Ovary (tissue), 10 donors: ENCODE measurements at places on chromosomes 3 and 15. TPM values are rescaled to one million over a fixed set of nuclear protein-coding genes. Genes with fewer than 3 reads are reported as not detected.
A peak's percentile ranks its signal among the peaks of the same experiment; 100 is the strongest.

DNA sequence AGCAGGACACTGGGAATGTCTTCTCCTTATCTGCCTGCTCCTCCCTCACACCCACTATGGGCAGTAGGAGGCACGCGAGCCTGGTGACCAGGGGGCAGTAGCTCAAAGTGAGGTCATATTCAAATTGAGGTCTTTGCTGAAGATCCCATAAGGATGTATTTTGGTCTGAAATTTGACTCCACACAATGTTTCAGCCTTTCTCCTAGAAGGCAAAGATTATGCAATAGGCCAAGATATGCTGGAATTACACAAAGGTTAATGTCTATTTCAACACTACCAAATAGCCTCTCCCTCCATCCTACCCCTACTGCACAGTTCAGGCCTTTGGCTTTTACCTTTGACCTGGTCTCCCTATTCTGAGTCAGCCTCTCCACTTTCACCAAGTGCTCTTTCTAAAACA is 203.0 kb downstream of the TIGIT start:
- no peak overlapping the region for H3K4me3 ChIP-seq
- DNase-seq = no peak
- H3K27me3 ChIP-seq = no peaks in the 10 kb centered on the region
- H3K27ac ChIP-seq = no peak overlapping the region
- no peaks in the 10 kb centered on the region for H3K36me3 ChIP-seq
- peaks cover 4% of the 10 kb centered on the region for H3K4me1 ChIP-seq

DNA sequence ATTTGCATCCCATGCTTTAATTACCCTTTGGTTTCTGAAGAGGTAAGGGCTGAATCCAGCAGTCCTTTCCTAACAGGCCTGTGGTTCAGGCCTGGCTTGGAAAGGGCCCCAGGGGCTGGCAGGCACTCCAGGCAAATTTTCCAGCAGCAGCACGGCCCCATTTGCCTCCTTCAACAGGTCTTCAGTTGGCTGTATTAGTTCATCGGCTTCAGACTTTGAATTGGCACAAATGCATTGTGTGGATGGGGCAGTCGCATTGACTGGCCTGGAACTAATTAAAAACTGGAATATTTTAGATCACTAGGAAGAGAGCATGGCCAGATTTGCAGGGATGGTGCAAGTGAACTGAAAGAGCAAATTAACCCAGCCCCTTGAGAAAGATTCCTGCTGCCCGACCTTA is 207.8 kb upstream of the MCTP2 start:
- peaks cover 7% of the 10 kb centered on the region for H3K4me1 ChIP-seq
- H3K36me3 ChIP-seq = no peaks in the 10 kb centered on the region
- DNase-seq = no peak
- H3K4me3 ChIP-seq = no peak overlapping the region

DNA sequence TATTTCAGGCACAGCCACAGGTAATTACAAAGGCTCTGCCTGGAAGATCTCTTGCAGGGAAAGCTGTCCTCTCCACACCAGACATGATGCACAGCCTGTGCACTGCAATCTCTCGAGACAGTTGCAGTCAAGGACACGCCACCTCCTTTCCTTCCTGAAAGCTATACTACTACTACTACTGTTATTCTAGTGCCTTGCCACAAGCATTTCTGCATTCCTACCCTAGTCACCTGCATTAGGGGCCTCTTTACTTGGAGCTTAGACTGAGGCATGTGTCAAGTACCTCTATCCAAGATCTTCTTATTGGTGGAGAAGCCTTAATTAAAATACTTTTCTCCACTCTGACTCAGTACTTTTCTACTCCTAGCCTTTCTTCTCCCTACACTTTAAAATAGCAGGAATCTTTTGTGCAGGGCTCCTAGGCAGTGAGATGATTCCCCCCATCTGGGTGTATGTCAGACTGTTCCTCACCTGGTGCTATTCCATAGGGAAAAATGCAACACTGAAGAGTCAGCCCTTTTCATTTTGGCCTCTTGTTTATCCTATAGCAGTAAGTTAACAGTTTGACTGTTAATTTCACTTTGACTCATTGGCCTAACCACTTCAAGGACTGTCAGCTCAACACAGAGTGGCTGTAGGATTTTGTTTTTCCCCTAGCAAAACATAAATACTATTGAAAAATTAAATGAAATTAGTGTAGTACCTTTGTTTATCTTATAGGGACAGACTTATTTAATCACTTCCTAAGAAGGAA is 78.9 kb downstream of the ESYT3 start:
- DNase-seq = no peak
- no peak overlapping the region for H3K27ac ChIP-seq
- no peaks in the 10 kb centered on the region for H3K36me3 ChIP-seq
- no peak overlapping the region for H3K4me3 ChIP-seq

GRCh38 chr3:73576999-73577461 is 47.7 kb downstream of the PDZRN3 start:
- peaks cover 8% of the 10 kb centered on the region for H3K4me1 ChIP-seq
- no peaks in the 10 kb centered on the region for H3K27me3 ChIP-seq
- H3K36me3 ChIP-seq = no peaks in the 10 kb centered on the region
- H3K27ac ChIP-seq = no peak overlapping the region
- no peak for DNase-seq

GRCh38 chr3:126941721-126942270 is 41.1 kb upstream of the PLXNA1 start:
- no peaks in the 10 kb centered on the region for H3K27me3 ChIP-seq
- H3K27ac ChIP-seq = no peak overlapping the region
- H3K36me3 ChIP-seq = no peaks in the 10 kb centered on the region
- H3K4me3 ChIP-seq = no peak overlapping the region
- no peaks in the 10 kb centered on the region for H3K4me1 ChIP-seq

DNA sequence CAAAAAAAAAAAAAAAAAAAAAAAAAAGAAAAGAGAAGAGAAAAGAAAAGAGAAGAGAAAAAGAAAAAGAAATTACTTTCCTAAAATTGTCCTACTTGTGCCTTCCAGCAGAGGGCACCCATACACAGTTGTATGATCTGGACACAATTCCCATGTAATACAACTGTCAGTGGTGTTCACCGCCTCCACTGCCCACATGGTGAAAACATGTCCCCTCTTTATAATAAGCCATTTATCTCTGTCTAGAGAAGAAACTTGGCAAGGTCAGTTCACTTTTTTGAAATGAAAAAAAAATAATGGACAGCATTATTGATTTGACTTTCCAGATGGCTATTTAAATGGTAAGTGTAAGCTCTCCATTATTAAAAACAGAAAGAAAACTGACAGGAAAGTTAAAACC is 459.4 kb downstream of the GBE1 start:
- H3K36me3 ChIP-seq = no peaks in the 10 kb centered on the region
- no peak overlapping the region for H3K4me3 ChIP-seq
- no peaks in the 10 kb centered on the region for H3K4me1 ChIP-seq
- DNase-seq = peak; percentile 19
- no peak overlapping the region for H3K27ac ChIP-seq
- no peaks in the 10 kb centered on the region for H3K27me3 ChIP-seq

DNA sequence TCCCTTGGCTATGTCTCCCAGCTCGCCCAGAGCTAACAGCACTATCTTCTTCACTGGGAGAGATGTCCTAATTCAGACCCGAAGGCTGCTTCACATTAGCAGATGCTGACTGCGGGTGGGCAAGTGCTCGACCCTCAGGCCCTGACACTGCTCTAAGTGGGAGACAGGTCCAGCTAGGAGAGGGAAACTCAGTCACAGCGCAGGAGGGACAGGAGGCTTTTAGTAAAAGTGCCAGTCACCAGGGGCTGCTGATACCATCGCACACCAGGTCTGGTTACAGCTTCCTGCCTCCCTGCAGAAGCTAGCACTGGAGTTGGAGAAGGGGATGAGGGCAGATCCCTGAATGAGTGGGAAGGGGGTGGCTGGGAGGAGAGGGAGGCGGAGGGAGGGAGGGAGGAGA is 365.8 kb upstream of the RGMA start:
- no peaks in the 10 kb centered on the region for H3K27me3 ChIP-seq
- H3K27ac ChIP-seq = no peak overlapping the region
- no peak for DNase-seq
- no peak overlapping the region for H3K4me3 ChIP-seq
- H3K4me1 ChIP-seq = peaks cover 3% of the 10 kb centered on the region
- no peaks in the 10 kb centered on the region for H3K36me3 ChIP-seq

DNA sequence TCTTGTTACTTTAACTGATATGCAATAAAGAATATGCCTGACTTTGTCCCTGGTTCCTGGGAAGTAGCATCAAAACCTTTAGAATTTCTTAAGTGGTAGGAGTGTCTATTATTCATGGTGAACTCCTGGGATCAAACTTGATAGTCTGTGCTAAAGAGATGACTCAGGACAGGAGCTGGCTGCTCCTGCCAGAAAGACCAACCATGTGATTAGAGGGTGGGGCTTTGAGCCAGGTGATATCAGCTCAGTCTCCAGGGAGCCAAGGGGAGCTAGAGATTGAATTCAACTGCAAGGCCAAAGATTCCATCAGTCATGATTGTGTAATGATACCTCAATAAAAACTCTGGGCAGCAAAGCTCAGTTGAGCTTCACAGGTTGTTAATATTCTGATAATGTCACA is 20.6 kb upstream of the TMC3 start:
- H3K27me3 ChIP-seq = no peaks in the 10 kb centered on the region
- no peak for DNase-seq
- H3K4me1 ChIP-seq = no peaks in the 10 kb centered on the region
- H3K27ac ChIP-seq = no peak overlapping the region
- H3K4me3 ChIP-seq = no peak overlapping the region

GRCh38 chr3:175851541-175851940 is 992.4 kb downstream of the NAALADL2 start:
- H3K4me3 ChIP-seq = no peak overlapping the region
- DNase-seq = no peak
- no peaks in the 10 kb centered on the region for H3K4me1 ChIP-seq

DNA sequence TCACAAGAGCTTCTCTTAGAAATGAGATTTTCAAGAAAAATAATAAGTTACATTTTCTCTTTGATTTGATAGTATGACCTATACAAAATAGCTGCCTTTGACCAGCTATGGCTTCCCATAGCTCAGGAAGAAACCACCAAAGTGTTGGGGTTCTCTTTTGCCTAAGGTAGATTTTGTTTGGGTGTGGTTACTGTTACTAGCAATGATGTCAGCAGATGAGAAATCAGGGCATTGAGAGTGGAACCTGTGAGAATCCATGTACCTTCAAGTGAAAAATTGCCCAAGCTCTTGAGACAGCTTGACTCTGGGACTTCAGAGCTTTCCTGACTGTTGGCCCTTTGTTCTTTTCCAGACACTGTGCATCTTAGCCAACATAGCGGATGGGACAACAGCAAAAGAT is 45.6 kb downstream of the NME9 start:
- DNase-seq = no peak
- H3K4me3 ChIP-seq = no peak overlapping the region
- H3K36me3 ChIP-seq = no peaks in the 10 kb centered on the region
- no peak overlapping the region for H3K27ac ChIP-seq
- H3K27me3 ChIP-seq = no peaks in the 10 kb centered on the region

- H3K27me3 ChIP-seq = no peaks in the 10 kb centered on the region
- H3K36me3 ChIP-seq = no peaks in the 10 kb centered on the region
- no peak overlapping the region for H3K4me3 ChIP-seq
- DNase-seq = no peak
Observed at GRCh38 chr3:30285188-30286006, 321.0 kb upstream of the TGFBR2 start.

DNA sequence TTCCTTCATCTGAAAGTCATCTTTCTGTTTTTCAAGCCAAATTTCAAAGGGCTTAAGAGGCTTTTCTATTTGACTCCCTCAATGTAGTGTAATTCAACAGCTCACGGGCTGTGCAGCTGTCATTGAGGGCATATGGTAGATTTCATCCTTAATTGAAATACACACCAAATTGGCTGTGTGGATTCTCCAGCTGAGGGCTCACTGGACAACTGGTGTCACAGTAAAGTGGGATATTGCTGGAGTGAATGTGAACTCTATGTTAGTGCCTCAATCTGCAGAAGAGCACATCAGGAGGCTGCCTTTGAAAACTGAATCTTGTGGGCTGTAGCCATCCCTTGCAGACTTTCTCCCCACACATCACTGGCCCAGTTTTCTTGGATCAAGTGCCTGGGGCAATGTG is 120.1 kb downstream of the GALK2 start:
- H3K36me3 ChIP-seq = no peaks in the 10 kb centered on the region
- H3K4me3 ChIP-seq = no peak overlapping the region
- DNase-seq = no peak
- H3K27me3 ChIP-seq = no peaks in the 10 kb centered on the region
- H3K4me1 ChIP-seq = peaks cover 5% of the 10 kb centered on the region

DNA sequence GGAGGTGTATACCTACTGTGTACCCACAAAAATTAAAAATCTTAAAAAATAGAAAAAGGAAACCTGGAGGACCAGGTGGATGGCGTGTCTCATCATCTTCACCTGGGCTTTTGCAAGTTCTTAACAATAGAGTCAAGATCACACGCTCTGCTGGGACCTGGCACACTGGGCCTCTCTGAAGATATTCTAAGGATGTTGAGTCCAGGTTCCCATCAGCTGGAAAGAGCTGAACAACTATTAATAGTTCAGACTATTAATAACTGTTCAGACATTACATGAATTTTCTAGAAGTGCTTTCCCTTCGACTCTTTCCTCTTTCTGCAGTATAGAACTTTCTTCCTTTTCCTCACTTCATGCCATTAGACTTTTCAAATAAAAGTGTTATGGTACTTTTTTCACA is 320.2 kb upstream of the IL12A start:
- H3K36me3 ChIP-seq = no peaks in the 10 kb centered on the region
- H3K27me3 ChIP-seq = no peaks in the 10 kb centered on the region
- no peak overlapping the region for H3K4me3 ChIP-seq
- H3K4me1 ChIP-seq = no peaks in the 10 kb centered on the region
- H3K27ac ChIP-seq = no peak overlapping the region

- peak overlapping the region; percentile 69 for H3K4me3 ChIP-seq
- no peak for DNase-seq
- no peaks in the 10 kb centered on the region for H3K36me3 ChIP-seq
- no peak overlapping the region for H3K27ac ChIP-seq
- H3K4me1 ChIP-seq = peaks cover 7% of the 10 kb centered on the region
Observed at GRCh38 chr3:9361691-9362388, 1.0 kb upstream of the THUMPD3 start.

DNA sequence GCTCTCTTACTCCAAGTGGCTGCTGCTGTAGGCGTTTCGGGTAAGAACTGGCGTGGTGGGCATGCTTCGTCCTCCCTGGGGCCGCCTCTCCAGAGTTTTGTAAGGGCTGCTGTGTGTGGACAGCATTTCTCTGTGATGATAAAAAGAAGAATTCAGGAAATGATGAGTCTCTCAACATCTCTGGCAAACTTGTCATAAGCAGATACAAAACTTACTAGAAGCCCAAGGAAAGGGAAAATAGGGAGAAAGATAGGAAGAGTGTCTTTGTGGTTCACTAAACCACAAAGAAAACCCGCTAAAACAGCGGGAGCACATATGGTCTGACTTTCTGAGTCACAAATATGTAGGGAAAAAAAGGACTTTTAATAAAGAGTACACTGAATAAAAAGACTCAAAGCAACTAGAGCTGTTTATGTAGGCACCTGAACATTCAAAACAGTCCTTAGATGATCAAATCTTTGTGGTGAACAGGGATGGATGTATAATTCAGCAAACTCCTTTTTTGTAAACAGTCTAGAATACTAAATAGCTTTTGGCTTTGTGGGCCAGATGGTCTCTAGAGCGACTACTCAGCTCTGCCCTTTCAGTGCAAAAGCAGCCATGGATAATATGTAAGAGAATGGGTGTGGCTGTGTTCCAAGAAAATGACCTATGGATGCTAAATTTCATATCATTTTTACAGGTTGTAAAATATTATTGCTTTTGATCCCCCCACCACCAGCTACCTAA is 60.4 kb upstream of the LMOD3 start:
- no peaks in the 10 kb centered on the region for H3K27me3 ChIP-seq
- no peak overlapping the region for H3K27ac ChIP-seq
- DNase-seq = no peak
- H3K4me1 ChIP-seq = no peaks in the 10 kb centered on the region
- no peak overlapping the region for H3K4me3 ChIP-seq

EOMES gene
- total RNA-seq = 1.1 TPM

SEMA3F gene
- total RNA-seq = 1.9 TPM

ANKRD63 gene
- not detected for total RNA-seq

KLHL24 gene
- total RNA-seq = 87.1 TPM

AP3B2 gene
- total RNA-seq = 2.2 TPM

C15orf62 gene
- 0.99 TPM for total RNA-seq
